ENCODE measurements at places on chromosomes 4 and X.

GRCh38 chr4:139808381-139808807 lies 142.8 kb downstream of the MGST2 start:
- no peak for DNase-seq

- no peak for DNase-seq
These were observed 51.9 kb downstream of the ZFYVE28 start for GRCh38 chr4:2366252-2367192.

GRCh38 chrX:2330910-2331309 lies 169.9 kb downstream of the DHRSX start:
- no peak for DNase-seq

GRCh38 chrX:135050603-135051002 lies 1.3 kb downstream of the RTL8A start:
- DNase-seq: no peak

GRCh38 chr4:43456383-43456782 lies 563.9 kb downstream of the GRXCR1 start:
- no peak for DNase-seq

DNA sequence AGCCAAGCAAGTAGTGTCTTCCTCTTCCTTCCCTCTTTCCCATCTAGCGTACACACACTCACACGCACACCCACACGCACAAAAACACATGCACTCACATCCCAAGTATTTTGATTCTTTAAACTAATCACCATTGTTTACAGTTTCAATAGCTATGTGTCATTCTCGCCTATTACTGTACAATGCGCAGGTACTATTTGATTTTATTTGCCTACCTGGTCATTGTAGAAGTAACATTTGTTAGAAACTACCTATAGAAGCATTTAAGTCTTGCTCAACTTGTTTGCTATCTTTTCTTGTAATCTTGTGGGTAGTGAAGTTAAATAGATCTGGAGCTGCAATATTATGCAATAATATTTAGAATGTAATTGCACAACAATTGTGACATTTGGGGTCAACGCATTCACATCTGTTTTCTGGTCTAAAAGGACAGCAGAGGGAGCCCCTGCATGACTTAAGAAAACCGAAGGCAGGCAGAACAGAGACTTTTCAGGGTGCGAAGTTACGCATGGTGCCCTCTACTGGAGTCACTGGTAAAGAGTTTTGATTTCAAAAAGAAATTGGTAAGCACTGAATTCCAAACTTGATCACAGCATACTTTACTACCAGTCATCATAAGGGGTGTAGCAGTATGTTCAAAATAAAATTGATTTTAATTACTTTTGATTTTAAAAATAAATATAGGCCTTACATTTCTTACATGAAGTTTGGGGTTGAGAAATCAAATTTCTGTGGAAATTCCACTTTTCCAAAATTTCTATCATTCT lies 503.3 kb upstream of the FAM241A start:
- DNase-seq: peak; percentile 94

DNA sequence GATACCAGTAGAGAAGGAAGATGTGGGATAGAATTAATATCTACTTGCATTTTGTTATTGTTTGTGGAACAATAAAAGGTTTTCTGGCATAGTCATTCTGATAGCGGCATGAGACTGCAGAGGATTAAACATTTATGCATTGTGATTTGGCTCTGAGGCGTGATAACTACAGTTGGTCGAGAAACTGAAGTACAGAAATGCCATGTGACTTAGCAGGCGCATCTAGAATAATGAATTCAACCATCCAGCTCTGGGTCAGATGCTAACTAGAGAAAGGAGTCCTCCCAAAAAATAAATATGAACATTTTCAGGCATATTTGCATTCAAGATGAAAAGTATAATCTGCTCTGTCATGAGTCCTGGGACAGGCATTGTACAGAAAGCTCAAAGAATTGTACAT lies 62.8 kb downstream of the CCSER1 start:
- no peak for DNase-seq

DNA sequence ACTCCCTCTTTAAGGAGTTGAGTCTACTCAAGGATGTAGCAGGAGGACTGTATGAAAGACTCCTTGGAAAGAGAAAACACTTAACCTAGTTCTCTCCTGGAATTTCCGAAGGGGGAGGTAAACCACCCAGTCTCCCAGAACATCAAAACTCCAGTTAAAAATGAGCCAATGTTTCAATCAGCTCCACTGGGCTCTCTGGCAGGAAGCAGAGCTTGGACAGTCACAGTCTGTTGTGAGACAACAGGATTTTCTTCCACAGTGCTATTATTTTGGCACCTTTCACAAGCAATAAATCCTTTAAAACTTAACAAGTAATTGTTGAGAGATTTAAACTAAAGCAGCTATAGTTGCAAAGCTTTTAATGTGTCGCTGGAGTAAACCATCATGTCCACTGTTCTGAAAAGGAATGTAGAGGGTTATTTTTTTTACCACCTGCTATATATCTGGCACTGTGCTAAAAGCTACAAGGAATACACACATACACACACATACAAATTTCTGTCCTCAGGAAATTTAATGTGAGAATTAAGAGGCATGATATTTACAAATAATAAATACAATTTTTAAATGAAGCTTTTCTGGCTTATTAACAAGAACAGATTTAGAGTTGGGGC lies 229.2 kb upstream of the INTU start:
- no peak for DNase-seq

GRCh38 chr4:123488916-123489315 lies 92.3 kb downstream of the SPRY1 start:
- DNase-seq: peak; percentile 74

DNA sequence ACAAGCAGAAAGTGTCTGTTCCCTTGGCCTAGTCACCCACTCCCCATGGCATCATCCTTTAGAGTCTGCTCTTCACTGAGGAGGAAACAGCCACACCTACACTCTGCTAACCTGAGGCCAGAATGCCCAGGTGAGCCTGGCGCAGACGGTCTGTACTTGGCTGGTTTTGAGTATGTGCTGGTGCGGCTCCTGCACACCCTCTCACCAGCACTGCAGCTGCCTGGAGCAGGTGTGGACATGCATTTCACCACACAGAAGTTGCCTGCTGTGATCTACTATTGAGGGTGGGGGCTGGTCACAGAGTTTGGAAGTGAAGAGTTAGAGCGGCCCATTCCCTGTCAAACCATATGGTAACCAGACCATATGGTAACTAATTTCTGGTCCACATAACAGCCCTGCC lies 39.5 kb downstream of the KANTR start:
- no peak for DNase-seq

- DNase-seq: peak; percentile 7
These were observed 166.6 kb upstream of the GLRA2 start for GRCh38 chrX:14362721-14363120.

GRCh38 chr4:158823461-158823873 lies 54.6 kb downstream of the FNIP2 start:
- no peak for DNase-seq

DNA sequence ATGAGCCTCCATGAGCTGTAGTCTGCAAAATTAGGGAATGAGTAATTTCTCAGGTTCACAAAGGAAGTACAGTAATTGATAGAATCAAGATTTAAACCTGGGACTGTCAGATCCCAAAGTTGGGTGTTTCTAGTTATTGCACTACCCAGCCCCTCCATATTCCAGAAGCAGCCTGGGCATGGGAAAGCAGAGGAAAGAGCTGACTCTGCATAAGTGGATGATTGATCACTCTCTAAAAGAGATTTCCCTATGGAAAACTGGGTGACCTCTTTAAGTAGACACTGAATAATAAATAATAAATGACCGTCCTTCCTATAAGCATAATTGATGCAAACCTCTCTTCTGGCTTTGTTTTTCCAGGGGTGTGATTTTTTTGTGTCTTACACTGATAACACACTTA lies 5.2 kb downstream of the NAAA start:
- DNase-seq: no peak

DNA sequence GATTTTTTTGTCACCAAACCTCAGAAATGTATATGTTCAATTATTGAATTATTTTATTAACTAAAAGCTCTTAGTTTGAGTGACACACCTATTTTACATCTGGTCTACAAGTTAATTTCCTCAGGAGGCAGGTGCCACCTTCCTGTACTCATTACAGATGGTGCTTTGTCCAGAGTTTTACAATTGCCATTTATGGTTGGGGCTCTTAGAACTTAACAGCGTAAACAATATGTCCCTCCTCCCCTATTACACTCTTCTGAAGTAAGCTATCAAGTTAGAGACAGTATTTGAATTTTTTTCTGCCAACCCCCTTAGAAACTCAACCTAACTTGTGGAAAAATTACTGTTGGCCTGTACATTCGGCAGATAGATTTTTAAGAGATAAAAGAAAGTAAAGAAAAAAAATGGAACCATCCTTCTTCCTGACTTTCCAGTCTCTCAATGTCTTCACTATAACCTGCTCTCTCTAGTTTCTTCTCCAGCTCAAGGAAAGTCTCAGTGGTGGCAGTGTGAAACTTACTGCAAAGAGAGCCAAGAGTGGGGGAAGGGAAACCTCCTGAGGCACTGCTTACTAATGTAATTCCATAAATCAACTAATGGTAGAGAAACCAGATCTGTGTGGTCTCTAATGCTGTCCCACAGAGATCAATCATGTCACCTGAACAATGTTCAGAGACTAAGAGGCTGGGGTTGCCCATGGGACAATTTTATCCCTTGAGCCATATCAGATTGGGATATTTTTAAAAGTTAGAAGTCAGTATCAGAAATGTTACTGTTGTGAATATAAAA lies 7.8 kb downstream of the CXXC4 start:
- DNase-seq: no peak

- no peak for DNase-seq
These were observed 11.3 kb upstream of the RAB40A start for GRCh38 chrX:103530545-103530944.

DNA sequence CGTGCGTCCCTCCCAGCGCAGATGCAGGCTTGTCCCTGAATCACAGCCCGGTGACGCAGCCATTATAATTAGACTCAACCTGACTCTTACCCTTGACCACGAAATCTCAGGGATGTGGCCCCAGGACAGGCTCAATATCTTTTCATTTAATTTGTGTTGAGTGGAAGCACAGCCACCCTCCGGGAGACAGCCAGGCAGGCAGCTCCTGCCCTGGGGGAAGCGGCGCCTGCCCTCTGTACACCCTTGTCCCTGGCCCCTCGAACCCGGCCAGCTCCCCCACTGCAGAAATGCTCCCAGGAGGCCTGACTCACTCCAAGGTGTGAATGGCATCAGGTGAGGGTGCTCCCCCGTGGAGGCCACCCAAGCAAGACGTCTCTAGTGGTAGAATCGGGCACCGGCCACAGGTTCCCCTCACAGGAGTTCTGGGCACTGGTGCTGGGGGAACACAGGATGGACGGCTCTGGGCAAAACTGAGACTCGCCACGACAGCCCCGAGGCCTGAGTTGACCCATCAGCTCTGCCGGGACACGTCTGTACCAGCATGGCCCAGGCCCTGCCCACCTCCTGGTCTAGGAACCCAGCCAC lies 2.7 kb downstream of the CPLX1 start:
- no peak for DNase-seq

DNA sequence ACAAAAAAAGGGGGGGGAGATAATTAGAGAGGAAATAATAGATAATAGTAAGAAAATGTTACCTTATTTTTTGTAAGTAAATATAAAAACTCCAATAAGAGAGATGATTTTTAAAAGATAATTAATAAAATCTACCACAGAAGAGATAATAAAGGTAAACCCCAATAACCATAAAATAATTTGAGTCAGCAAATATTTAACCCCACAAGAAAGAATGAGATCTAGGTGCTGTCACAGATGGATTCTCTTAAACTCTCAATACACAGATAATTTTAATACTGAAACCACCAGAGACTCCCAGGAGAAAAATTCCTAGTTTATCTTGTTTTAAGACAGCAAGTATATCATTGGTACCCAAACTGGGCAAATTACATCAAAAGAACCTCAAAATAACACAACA lies 341.4 kb downstream of the ANK2 start:
- no peak for DNase-seq

GRCh38 chrX:57104921-57105398 lies 16.4 kb downstream of the SPIN2B start:
- no peak for DNase-seq

DNA sequence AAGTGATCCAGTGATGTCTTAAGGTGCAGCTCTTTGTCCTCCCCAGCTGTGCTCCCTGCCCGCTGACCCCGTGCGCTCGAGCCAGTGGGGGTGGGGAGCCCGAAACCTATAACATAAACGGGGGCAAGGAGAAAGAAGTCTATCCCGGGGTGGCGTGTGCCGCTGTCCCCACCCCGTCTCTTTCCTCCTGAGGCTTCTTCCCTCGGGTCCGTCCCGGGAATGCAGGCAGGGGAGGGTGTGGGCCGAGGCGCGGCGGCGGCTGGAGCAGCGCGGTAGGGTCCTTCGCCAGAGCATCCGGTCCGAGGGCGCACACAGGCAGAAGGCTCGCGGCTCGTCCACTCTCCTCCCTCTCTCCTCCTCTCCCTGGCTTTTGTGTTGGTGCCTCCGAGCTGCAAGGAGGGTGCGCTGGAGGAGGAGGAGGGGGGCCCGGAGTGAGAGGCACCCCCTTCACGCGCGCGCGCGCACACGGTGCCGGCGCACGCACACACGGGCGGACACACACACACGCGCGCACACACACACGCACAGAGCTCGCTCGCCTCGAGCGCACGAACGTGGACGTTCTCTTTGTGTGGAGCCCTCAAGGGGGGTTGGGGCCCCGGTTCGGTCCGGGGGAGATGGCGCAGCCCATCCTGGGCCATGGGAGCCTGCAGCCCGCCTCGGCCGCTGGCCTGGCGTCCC lies at the start of gene RAB33A:
TSS of gene RAB33A (plus strand) at position 517 of the 681 bp plus-strand sequence. CDS start at position 618, 101 bp downstream.
- DNase-seq: no peak

DNA sequence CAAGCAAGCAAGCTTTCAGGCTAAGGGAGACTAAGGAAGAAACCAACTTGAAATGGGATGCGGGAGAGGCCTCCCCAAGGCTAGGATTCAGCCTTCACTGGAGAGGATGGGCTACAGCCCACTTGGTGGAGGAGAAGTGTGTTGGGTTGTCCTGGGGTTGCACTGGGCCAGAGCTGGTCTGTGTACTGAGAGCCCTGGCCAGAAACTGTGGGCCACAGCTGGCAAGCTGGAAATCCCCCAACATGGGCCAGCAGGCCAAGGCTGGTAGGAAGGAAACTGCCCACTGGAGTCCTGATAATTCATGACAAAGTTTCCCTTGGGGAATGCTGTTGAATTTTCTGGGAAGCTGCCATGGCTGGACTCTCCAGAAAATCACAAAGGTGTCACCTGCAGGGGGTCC lies 188.0 kb upstream of the S100G start:
- DNase-seq: no peak

GRCh38 chr4:41257257-41257901 lies 651 bp downstream of the UCHL1 start:
- DNase-seq: no peak

Measured in SK-MEL-5 (cell line).